ENCODE measurements at places on chromosomes 7 and 10.

- no peak for DNase-seq
Observed at GRCh38 chr10:76298329-76298728, 866.9 kb downstream of the LRMDA start.

GRCh38 chr7:20200361-20200760 is 16.8 kb downstream of the MACC1 start:
- no peak for DNase-seq

DNA sequence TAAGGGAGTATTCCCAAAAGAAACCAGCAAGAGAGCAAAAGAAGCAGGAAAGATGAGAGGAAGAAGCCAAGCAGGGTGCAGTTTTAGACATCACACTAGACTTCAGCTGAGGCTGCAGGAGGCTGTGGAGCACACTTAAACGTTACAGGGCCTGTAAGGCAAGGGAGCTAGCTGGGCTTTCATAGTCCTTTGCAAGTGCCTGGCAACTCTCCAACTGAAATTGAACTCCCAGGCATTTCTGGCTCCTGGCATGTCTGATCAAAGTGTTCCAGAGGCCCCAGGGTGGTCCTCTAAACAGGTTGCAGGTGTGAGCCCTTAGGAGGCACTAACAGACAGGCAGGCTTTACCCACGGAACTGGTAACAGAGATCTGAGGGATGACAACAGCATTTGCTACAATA is 750.2 kb downstream of the XPNPEP1 start:
- no peak for DNase-seq

- DNase-seq, result no peak
Observed at GRCh38 chr7:81839708-81840369, 70.0 kb upstream of the HGF start.
